Colonic mucosa (tissue), 4 donors: ENCODE measurements at places on chromosomes 12 and 14. TPM values are rescaled to one million over a fixed set of nuclear protein-coding genes. Genes with fewer than 3 reads are reported as not detected.

DNA sequence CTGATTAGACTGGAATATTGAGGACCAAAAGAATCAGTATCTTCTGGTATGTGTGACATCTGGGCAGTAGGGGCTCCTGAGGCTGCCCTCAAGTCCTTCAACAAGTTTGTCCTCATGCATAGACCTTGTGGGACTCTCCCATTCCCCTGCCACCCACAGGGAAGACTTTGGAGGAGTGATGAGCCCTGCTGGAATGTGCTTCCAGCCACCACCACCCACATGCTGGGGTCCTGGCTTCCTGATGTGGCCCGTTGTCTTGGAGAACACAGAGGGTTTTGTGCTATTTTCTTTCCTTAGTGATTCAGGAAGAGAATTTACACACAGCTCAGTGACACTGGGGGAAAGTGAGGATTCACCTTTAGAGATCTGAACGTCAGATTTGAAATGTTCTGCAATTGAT, 29.2 kb upstream of the SEL1L start:
- no peak for DNase-seq

GRCh38 chr14:77589099-77589498, 27.3 kb downstream of the SPTLC2 start:
- no peak for DNase-seq

KCNK10 gene
- 0.74 TPM for total RNA-seq

PSMA3 gene
- total RNA-seq, result 182 TPM

DNA sequence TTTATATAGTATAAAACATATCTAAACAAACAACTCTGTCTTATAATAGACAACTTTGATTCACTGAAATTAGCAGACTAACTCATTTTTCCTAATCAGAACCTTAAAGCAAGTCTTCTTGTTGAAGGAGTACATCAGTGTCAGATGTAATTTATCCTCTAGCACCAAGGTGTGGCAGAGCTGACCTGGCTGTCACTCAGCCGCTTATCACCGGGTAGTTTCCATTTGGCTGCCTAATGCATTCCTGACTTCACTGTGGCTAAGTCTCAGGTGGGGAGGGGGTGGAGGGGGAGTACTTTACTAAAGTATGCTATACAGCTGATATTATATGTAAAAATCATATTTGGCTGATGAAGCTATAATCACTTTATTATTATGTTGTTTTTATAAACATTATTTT, 339.9 kb upstream of the RGS6 start:
- DNase-seq, result no peak

DNA sequence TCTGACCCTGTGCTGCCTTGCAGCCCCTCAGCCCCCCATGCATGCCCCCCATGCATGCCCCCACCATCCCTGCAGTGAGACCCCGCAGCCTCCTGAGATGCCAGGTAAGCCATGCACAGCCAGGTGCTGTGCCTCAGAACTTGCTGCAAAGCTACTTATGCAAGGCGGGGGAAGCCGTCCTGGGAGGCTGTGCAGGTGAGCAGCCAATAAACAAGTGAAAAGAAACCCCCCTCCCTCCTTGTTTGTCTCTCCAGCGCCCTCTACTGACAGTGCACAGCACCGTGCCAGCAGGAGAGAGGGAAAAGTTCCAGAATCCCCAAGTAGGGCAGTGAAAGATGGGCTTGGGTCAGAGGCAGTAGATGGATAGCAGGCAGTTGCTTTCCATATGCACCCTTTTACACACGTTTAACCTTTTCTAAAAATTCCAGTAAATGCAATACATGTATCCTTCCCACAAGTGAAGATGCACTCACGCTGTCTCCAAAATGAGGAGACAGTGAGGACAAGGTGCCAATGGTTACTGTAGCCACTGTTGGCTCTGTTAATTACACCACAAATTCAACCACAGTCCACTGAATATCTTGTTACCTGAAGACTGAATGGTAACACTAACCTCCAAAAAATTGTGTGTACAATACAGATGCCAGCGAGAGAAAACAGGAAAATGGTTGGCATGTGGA, 18.0 kb downstream of the TNFAIP2 start:
- DNase-seq, result peak; percentile 53

DNA sequence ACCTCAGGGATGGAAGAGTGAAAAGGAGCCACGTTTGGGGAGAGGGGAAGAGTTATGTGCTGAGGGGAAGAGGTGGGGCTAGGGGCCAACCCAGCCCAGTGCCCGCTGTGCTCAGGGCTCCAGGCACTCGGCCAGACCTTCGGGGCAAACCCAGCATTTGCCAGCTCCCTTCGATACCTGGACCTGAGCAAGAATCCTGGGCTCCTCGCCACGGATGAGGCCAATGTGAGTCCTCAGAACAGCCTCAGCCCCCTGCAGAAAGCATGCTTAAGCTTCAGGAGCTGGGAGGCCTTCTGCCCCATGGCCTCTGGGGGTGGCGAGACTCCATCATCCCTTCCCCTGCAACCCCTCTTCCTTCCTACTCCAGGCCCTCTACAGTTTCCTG, 5.0 kb downstream of the CARMIL3 start:
- no peak for DNase-seq

DNA sequence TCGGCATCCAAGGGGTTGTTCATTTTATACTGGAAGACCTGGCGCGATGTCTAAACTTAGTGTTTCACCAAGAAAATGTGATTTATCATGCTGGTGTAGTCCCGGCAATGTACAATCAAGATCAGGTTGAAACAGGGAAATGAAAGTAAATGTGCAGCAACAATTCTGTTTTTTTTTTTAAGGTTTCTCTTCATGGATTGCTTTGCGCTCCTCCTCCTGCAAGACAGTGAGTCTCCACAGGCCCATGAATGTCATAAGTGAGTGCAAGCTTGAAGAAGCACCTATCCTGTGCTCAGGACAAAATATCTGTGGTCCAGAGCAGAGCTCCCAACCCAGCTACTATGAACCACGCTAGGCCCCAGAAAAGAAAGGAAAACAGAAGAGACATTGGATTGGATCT, 143.4 kb downstream of the KCNK10 start:
- no peak for DNase-seq
